ENCODE measurements at places on chromosomes 13 and 19.

DNA sequence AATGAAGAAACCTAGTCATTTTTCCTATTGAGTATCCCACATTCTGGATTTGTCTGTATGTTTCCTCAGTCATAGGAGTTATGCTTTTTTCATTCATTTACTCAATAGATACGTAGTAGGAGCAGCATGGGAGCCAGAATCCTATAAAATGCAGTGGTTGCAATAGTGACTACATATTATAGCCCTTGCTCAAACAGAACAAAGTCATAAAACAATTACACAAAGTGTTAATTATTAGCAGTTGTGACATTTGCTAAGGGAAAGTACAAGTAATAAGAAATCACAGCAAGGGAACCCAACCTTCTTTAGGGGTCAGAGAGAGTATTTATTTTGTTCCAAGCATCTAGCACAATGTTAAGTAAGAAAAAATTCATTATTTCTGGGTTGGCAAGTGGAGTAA, 27.7 kb upstream of the POU4F1 start:
- DNase-seq, result no peak

GRCh38 chr13:40185414-40185813, 481.0 kb downstream of the FOXO1 start:
- no peak for DNase-seq

GRCh38 chr13:47175172-47175866, 278.5 kb upstream of the HTR2A start:
- DNase-seq, result no peak

GRCh38 chr13:29858231-29858630, 7.8 kb upstream of the UBL3 start:
- no peak for DNase-seq

DNA sequence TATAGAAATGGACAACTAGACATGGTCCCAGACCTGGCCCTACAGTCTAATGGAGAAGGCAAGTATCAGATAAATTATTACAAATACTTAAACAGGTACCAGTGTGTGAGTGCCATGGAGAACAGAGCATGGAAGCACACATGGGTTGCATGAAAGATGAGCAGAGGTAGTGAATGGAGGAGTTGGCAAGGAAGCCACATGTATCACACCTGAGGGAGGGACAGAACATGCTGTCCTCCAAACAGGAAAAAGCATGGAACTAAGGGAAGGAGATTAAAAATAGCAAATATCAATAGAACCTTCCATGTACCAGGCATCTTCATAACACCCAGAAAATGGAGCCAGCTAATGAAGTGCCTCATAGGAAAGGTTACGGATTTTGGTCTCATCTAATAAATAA, 85.9 kb downstream of the SACS start:
- no peak for DNase-seq

- DNase-seq, result no peak
Measured at GRCh38 chr19:3601021-3601420, 5.7 kb downstream of the TBXA2R start.

GRCh38 chr19:51594774-51595109, 23.7 kb downstream of the ZNF175 start:
- DNase-seq, result no peak

GRCh38 chr19:13089139-13089856, 13.4 kb downstream of the LYL1 start:
- DNase-seq, result no peak

- peak; percentile 43 for DNase-seq
Measured at GRCh38 chr19:3284759-3285646, 60.5 kb downstream of the CELF5 start.

DNA sequence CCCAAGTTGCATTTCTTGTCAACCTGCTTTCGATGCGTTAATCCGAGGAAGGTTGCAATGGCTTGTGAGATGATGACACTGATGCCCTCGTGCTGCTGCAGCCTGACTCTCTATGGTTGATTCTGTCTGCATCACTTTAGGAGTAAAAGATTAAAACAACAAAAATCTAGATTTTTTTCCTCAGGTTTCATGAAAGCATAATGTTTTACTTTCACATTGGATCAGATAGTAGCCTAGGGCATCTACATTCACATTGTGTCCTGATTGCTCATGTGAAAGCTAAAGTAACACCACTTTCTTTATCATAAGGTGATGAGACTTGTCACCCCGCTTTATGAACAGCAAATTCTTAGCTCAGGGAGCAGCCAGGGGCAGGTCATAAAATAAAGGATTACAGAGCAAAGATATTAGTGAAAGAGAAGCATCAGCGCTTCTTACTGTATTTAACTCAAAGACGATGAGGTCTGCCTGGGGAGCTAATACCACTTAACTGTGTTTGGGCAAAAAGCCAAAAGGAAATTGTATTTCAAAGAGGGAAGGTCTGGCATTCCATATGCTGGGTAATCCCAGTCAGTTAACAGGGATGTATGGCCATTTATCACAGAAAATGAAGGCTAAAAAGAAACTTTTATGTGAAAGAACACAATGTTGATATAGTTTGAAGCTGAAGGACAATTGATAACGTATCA, 270.5 kb downstream of the GPC6 start:
- DNase-seq, result no peak

GRCh38 chr19:33686262-33686661, 64.5 kb downstream of the CHST8 start:
- DNase-seq, result no peak

DNA sequence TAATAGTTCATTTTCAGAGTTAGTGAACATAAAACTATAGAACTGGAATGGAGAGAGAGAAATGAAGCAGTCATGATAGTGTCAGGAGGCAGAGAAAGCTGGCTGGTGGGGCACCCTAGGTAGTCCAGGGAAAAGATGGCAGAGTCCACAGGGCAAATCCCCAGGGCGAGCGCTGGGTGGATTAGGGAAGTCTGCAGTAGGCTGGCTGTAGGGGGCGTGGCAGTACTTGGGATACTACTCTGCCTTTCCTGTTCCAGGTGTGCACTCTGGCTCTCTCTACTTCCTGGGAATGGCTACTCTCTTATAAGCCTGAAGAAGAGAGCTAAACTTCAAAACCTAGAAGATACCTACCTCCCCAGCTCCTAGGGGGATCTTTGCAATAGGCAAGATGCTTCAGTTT, 232.9 kb upstream of the SLC10A2 start:
- no peak for DNase-seq

DNA sequence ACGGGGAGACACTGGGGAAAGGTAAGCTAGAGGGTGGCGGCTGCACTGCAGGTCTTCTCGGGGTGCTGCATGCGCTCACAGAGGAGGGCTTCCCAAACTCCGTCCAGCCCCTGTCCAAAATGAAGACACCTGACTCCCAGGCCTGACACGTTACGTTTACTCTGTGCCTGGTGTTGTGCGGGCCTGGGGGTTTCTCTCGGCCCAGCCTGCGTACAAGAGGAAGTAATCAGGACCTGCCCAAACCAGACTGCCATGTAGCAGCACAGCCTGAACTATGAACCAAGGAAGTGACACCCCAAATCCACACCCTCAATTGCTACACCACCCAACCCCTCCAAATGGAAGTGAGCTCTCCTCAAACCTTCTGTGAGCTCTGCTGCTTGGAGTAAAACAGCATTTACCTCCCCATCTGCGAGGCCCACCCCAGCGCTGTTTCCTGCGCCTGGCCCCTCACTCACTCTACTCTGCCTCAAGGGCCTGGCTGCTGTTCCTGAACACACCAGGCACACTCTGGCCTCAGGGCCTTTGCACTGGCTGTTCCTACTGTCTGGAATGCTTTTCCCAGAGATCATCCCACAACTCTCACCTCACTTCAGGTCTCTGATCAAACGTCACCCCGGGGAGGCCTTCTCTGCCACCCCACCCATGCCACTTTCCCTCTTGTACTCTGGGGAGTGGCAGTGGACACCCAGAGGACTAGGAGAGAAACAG, 3.0 kb downstream of the HSPBP1 start:
- DNase-seq, result no peak

GRCh38 chr19:15635016-15635805, 5.5 kb upstream of the CYP4F3 start:
- no peak for DNase-seq

GRCh38 chr19:48696353-48697010, 711 bp downstream of the FUT2 start:
- no peak for DNase-seq

GRCh38 chr13:44234566-44234965, 139.1 kb upstream of the SERP2 start:
- no peak for DNase-seq

DNA sequence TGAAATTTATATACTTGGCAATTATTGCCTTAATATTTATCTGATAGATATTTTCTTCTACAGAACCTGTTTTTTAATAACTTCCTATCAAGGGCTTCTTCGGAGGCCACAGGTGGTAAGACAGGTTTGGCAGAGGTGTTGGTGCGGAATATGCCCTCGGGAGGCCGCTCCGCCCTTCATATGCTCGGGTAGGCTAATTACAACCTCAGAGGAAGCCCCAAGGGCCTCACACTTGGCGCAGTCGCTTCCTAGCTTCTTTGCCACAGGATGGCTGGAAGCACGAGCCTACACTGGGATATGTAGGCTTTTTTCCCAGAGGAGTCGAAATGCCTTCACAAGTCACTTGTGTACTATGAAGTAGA, 68.8 kb downstream of the LMO7 start:
- DNase-seq, result no peak

DNA sequence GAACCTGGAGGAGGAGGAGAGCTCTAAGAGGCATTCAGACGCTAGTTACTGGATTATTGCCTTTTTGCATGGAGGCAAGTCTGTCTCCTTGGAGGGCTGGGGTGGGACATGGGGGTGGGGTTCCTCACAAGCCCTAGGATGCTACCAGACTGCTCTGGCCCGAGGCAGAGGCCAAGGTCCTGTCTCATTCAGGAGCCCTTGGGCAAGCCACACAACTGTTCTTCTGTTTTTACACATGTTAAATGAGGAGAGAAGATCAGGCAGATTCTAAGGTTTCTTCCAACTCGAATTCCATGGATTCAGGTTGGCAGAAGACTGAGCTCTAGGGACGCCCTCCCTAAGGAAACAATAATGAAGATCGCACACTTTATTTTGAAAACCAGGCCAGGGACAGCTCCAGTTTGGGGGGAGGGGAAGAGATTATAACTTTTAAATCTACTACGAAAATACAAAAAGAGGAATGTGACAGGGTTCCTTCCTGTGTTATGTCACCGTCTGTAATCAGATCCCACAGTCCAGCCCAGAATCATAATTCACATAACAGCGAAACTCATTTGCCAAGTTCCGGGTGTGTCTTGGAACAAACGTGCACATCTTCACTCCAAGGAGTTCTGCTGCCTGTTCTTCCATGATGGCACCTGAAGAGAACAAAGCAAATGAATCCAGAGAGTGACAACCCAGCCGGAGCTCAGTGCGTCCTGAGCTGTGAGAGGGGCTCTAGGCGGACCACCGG, 25.2 kb downstream of the IL17D start:
- no peak for DNase-seq

DNA sequence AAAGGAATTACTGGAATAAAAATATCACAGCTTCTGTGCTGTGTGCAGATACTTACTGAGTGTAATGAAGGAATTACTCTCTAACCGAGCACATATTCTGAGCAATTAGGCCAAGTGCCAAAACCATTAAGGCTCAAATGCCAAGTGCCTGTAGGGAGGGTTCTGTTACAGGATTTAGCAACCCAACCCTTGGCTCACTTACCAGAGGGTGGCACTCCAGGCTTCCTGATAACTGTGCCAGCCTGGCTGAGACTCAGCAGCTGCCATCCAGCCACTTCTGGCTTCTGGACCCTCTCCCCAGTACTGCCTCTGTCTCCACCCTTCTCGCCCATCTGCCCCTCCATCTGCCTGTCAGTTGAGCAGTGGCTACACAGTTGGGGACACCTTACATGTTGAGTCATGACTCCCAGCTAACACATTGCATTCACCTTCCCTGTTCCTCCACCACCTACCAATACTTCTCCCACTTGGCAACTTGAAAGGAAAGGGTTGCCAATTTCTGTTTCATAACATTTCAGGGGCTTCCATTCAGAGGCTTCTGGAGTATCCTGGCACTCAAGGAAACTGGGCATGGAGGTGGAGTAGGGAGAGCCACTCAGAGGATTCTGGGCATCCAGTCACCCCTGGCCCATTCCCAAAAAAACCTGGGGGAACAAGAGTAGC, 110.5 kb downstream of the COG6 start:
- DNase-seq, result no peak

DNA sequence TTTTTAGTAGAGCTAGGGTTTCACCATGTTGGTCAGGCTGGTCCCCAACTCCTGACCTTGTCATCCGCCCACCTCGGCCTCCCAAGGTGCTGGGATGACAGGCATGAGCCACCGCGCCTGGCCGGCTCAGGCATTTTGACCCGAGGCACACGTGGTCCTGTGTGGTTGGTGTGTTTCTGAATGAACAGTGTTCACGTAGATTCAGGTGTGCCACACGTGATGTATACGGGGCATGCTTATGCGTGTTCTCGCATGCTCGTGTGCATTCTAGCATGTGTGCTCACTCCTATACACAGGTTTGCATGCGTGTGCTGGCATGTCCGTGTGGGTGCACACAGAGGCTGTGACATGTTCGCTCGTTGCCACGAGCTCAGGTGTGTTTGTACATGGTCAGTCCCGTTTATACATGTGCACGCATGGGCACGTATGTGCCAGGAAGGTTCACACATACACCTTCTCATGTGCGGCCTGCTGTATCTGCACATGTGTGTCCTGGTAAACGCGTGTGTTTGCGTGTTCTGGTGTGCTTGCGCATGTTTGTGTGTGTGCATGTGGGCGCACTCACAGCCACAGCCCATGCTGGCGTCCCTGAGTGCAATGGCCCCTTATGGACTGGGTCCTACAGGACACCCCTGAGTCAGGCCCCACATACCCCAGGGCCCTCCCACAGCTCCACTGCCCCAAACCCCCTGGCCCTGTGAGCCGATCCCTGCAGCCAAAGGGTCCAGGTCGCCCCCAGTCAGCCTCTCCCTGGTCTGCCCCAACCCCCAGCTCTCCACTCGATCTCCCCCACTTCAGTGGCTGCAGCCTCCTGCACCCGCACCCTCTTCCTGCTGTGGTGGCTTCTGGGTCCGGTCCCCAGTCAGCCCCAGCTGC, 20.6 kb upstream of the TCF3 start:
- no peak for DNase-seq

GRCh38 chr19:14152713-14153112, 16.3 kb upstream of the ASF1B start:
- no peak for DNase-seq

DNA sequence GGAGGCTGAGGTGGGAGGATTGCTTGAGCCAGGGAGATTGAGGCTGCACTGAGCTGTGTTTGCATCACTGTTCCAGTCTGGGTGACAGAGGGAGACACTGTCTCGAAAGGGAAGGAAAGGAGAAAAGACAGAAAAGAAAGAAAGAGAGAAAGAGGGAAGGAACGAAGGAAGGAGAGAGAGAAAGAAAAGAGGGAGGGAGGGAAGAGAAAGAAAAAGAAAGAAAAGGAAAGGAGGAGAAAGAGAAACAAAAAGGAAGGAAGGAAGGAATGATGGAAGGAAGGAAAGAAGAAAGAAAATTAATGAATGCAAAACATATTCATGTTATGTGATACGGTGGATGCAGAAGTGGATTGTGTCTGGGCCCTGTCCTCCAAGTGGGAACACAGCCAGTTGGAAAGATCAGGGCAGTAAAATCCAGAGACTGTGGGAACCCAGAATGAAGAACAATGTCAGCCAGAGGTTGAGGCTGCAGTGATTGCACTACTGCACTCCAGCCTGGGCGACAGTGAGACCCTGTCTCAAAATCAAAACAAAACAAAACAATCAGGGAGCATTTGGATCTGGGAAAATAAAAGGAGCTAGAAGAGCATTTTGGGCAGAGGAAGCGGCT, 6.2 kb downstream of the PHLDB3 start:
- no peak for DNase-seq
